ENCODE measurements at places on chromosomes 7 and 10.

DNA sequence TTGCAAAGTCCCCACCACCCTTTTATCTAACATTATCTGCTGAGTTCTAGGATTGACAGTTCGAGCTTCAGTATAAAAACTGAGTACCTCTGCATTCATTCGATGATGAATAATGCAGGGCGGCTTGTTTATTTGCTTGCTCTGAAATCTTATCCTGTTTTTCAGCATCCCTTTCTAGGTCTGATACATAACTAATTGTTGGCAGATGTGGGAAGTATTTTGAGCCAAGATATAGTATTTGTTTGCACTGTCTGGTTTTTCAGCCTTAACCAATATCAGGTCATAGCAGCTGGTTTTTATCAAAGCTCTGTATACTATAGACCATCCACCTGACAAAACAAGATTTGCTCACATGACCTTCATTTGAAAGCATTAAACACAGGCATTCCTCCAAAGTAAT, 161.4 kb downstream of the TFEC start:
- DNase-seq, result no peak

- DNase-seq, result no peak
Observed at GRCh38 chr7:19572566-19572965, 136.3 kb downstream of the POLR1F start.

DNA sequence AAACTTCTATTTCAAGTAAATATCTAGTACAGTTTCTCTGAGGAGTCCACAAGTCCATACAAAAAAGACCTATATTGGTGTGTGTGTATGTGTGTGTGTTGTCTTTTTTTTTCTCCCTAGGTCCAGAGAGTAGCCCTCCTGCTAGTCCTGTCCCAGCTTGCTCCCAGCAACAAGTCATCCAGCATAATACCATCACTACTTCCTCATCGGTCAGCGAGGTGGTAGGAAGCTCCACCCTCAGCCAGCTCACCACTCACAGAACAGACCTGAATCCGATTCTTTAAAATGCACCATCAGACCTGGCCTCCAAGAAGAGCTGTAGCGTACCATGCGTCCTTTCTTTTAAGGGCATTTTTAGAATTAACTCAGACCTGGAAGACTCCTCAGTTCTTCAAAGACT, 139.1 kb downstream of the TRIL start:
- no peak for DNase-seq

GRCh38 chr10:107264742-107265141, 100.2 kb upstream of the SORCS1 start:
- DNase-seq, result peak; percentile 16

DNA sequence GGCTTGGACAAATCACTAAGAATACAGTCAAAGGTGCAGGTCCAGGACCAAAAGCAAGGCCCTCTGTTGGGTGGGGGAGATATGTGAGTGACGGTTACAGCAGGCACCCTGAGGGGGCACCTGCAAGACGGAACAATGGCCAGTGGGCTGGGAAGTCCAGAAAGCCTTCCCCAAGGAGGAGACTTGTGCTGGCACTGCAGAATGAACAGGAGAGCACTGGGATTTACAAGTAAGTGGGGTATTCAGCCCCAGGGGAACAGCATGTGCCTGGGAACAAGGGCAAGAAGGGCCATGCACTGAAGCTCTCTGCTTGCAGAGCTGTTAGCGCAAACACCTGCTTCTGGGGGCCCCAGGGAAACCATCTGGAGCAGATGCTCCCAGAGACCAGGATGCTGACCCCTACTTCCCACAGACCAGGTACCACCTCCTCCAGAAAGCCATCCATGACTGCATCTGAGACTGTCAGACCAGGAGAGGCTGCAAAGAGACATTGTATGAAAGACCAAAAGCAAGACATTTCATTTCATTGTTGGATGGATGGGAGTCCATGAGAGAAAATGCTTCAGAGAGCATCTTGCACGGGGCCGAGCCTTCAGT, 24.6 kb upstream of the ZMIZ1 start:
- no peak for DNase-seq

- DNase-seq, result no peak
Observed at GRCh38 chr10:14510346-14510745, 179.6 kb upstream of the FRMD4A start.

- DNase-seq, result no peak
Observed at GRCh38 chr10:7895699-7896090, 77.4 kb downstream of the TAF3 start.

GRCh38 chr7:102295346-102296178, 8.9 kb downstream of the SH2B2 start:
- no peak for DNase-seq

GRCh38 chr7:155190688-155191087, 107.0 kb upstream of the INSIG1 start:
- peak; percentile 87 for DNase-seq

GRCh38 chr10:100744987-100745881, at the start of gene PAX2:
PAX2 (plus strand) TSS chr10:100745582; CDS start chr10:100746261, 679 bp downstream.
- DNase-seq, result no peak

GRCh38 chr10:20909801-20910200, 12.7 kb upstream of the NEBL start:
- no peak for DNase-seq

DNA sequence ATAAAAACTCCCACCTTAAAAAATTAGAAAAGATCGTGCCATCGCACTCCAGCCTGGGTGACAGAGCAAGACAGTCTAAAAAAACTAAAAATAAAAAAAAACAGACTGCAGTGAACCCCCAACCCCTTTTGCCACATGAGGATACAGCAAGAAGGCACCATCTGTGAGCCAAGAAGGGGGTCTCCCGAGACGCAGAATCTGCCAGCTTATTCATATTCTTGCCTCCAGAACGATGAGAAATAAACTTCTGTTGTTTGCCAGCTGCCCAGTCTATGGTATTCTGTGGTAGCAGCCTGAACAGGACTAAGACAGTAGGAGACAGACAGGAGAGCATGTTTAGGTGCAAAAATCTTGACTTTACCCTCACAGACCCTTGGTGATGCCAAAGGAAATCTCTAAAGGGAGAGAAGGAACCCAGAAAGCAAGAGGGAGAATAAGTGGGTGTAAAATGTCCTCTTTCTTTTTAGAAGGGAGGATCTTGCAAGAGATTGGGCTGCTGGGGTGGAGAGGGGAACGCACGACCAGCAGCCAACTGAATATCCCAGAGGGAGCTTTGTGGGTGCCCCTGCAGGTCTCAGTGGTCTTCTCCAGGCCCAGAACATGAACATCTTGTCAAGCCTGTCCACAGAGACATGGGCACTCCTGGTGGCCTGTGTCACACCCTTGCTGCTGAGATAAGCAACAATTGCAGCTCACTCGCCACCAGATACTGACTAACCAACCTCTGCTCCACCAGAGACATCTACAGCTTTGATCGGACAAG, 400.7 kb upstream of the FOXK1 start:
- no peak for DNase-seq

GRCh38 chr10:86900955-86901354, 56.5 kb downstream of the MMRN2 start:
- DNase-seq, result no peak

DNA sequence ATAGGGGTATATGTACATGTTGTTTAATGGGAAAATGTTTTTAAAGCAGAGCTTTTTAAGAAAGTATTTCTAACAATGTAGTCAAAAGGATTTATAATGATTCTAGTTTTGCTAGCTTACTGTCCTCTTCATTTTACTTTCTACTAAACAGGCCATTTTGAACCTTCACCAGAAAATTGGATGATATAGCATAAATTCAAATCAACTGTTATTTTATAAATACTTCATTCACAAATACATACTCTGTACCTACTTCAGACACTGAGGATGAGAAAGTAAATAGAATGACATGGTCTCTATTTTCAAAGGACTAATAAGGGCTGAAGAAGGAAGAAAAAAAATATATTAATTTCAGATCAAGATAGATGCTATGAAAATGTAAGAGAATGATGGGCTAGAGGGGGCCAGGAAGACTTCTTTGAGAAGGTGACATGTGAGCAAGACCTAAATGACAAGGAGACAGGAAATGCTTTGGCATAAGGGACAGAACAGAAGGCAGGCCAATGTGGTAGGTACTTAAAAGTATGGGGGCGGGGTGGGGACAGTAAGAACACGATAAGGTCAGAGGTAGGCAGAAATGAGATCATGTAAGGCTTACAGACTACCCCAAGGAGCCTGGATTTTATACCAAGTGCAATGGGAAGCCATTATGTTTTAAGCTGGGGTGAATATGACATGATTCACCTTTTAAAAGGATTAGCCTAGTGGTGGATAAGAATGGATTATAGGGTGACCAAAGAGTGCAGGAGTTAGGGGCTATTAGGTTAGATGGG, 5.2 kb downstream of the NAMPT start:
- DNase-seq, result no peak

- DNase-seq, result no peak
Observed at GRCh38 chr10:100146398-100146797, 39.4 kb downstream of the ERLIN1 start.

GRCh38 chr10:69911613-69912528, 110.2 kb downstream of the COL13A1 start:
- no peak for DNase-seq

DNA sequence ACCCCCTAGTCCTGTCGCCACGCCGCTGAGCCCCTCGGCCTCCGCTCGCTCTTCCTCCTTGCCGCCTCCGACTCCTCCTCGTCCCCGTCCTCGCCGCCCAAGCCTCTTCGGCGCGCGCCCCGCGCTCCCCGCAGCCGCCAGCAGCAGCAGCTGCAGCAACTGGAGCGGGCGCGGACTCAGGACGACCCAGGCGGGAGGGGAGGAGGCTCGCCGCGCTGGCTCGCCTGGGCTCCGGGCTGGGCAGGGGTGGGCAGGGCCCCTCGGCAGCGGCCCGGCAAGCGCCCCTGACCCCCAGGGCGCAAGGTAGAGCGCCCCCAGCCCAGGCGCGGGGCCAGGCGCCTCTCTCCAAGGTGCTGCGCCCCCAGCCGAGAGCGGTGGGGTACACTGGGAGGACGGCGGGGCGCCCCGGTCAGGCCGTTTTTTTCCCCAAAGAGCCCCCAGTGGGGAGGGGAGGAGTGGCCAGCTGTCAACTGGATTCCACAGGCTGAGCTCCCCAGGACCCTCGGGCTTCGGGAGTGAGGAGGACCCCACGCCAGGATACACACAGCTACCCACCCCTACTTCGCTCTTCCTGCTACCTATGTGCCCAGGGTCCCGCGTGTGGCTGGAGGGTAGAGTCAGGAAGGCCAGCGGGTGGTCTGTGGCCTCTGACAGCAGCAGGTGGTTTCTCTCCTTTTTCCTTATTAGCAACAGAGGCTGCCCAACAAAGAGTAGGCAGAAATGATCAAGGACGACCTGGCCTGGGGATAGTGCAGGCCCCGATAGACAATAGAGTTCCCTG, 903 bp upstream of the KCNMA1 start:
- DNase-seq, result peak; percentile 68

- no peak for DNase-seq
Observed at GRCh38 chr7:22137466-22137865, 191.8 kb upstream of the CDCA7L start.

DNA sequence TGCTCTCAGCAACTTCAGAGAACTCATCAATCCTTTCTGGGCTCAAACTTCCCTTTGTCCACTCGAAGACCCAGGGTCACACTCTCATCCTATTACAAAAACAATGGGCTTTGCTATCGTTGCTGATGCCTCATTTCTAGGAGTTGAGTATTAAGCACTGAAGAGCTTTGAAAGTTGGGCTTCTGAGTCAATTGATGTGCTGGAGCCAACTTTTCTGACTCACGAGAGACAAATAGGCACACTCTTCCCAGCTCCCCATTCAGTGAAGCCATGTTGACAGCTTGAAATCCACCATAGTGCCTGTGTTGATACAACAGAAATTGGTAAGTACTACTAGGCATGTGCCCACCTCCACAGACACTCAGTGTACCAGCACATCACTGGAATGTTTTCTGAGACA, 97.5 kb upstream of the PRSS58 start:
- DNase-seq, result no peak

GRCh38 chr7:74029991-74030415, 2.0 kb downstream of the ELN start:
- DNase-seq, result no peak

GRCh38 chr7:100090527-100091410, 2.0 kb downstream of the COPS6 start:
- peak; percentile 56 for DNase-seq

- no peak for DNase-seq
Observed at GRCh38 chr10:16964576-16965343, 147.5 kb upstream of the RSU1 start.

GRCh38 chr10:71770255-71770654, 3.1 kb downstream of the VSIR start:
- no peak for DNase-seq

DNA sequence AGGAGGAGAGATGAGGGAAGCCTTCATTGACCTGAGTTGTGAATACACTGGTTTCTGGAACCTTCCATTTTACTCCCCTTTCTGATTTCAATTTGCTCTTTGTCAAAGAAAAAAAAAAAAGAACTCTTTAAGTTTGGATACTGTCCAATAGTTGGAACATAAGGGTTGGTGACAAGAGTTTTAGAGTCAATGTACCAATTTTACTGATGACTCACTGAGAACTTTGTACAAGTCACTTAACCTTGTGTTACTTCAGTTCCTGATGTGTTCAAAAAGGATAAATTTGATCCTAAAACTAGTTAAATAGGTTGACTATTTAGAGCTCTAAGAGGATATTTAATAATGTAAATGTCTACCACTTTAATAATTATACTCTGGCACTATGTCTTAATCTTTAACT, 4.1 kb upstream of the CDK14 start:
- DNase-seq, result no peak
